ENCODE measurements at places on chromosomes 3 and 15.
A peak's percentile ranks its signal among the peaks of the same experiment; 100 is the strongest.

GRCh38 chr15:60223176-60223575, 174.6 kb downstream of the ANXA2 start:
- DNase-seq: no peak

DNA sequence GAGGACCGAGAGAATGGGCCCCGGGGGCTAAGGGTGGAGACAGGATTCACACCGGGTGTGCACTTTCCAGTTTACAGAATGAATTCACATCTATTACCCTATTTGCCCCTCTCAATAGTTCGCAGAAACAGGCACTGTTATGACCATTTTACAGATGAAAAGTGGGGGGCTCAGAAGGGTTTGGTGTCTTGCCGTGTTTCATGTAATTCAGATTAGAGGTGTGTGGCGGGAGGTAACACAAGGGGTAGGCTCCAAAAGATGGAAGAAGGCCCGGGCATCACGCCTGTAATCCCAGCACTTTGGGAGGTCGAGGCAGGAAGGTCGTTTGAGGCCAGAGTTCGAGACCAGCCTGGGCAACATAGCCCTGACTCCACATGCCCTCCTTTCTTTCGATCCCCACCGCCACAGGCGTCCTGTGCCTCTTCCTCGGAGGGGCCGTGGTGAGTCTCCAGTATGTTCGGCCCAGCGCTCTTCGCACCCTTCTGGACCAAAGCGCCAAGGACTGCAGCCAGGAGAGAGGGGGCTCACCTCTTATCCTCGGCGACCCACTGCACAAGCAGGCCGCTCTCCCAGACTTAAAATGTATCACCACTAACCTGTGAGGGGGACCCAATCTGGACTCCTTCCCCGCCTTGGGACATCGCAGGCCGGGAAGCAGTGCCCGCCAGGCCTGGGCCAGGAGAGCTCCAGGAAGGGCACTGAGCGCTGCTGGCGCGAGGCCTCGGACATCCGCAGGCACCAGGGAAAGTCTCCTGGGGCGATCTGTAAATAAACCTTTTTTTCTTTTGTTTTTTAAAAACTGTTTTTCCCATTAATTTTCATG, 3.4 kb downstream of the DUOXA2 start:
- DNase-seq: no peak

GRCh38 chr15:59443341-59444072, 5.5 kb downstream of the FAM81A start:
- no peak for DNase-seq

- no peak for DNase-seq
Observed at GRCh38 chr3:182802413-182803390, 9.4 kb downstream of the ATP11B start.

- no peak for DNase-seq
Observed at GRCh38 chr3:161630794-161631193, 134.2 kb downstream of the OTOL1 start.

GRCh38 chr3:77414881-77415280, 375.0 kb downstream of the ROBO2 start:
- no peak for DNase-seq

DNA sequence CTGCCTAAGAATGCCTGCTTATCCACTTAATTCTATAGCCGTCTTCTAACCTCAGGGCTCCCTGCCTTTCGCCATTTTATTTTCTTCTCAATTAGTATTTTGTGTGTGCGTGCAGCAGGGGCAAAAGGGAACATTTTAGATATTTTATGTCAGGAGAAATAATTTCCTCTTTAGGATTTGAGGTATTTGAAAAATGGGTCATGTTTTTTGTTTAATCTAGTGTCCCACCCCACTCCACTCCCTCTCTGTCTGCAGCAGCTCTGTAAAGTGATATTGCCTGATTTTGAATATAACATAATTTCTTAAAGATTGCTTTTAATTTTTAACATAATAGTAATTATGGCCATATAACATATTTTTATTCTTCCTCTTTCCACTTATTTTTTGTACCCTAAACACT, 593.2 kb upstream of the DPPA4 start:
- DNase-seq: no peak

GRCh38 chr15:56042982-56043980, 49.9 kb upstream of the NEDD4 start:
- DNase-seq: peak; percentile 76

GRCh38 chr3:13022348-13023234, 50.6 kb downstream of the IQSEC1 start:
- DNase-seq: no peak

DNA sequence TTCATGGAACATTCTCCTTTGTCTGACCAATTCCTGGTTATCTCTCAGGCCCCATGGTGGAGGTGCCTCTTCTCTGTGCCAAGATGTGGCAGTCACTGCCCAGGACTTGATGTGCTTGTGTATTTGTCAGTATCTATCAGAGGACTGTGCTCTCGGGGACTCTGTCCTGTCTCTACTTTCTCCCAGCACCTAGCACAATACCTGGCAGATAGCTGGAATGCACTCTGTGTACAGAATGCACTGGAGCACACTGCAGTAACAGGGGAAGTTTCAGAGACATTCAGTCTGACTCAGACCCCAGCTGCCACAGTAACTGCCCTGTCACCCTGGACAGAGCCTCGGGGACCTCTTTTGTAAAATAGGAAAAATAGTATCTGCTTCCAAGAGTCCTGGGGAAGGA, 34.6 kb upstream of the SV2B start:
- DNase-seq: no peak

- DNase-seq: no peak
Observed at GRCh38 chr3:171838218-171838720, 4.9 kb upstream of the TMEM212 start.

DNA sequence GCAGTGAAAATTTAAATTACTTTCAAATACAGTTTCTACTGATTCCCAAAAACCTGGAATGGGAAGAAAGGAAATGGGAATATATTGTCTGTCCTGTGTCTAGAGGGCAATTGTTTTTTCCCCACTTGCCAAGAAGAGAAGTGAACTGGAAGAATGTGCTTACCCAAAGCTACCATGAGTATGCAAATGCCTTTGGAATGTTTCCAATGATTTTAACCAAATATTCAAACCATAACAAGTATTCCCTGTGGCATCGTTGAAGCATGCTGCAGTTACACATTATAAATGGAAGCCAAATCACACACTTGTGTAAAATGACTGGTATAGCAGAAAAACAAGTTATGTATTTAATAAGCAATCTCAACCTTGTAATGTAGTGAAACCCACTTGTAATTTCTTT, 368.2 kb downstream of the GBE1 start:
- DNase-seq: no peak

GRCh38 chr3:170467007-170467406, 48.3 kb downstream of the CLDN11 start:
- DNase-seq: no peak

- no peak for DNase-seq
Observed at GRCh38 chr3:186340204-186340603, 21.8 kb downstream of the DGKG start.

GRCh38 chr3:107986505-107986904, 104.3 kb downstream of the CD47 start:
- no peak for DNase-seq

DNA sequence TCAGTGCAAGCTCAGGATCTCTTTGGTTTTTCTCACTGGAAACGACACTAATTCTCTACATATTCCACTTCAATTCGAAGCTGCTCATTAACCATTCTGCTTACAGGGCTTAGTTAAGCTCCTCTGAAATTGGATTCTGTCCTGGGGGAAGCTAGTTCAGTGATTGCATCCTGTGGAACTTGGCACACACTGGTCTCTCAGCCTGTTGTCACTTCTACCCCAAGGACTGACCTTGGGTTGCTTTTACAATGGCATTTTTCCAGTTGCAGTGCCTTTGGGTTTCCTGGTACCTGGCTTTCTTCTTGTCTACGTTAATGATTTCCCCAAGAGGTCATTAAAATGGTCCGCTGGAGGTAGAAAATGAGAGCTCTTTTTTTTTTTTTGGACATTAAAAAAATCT, 33.3 kb upstream of the GABRB3 start:
- no peak for DNase-seq

GRCh38 chr3:102514241-102514640, 79.4 kb downstream of the ZPLD1 start:
- no peak for DNase-seq

- DNase-seq: no peak
Observed at GRCh38 chr3:128549283-128550112, 56.5 kb upstream of the GATA2 start.

DNA sequence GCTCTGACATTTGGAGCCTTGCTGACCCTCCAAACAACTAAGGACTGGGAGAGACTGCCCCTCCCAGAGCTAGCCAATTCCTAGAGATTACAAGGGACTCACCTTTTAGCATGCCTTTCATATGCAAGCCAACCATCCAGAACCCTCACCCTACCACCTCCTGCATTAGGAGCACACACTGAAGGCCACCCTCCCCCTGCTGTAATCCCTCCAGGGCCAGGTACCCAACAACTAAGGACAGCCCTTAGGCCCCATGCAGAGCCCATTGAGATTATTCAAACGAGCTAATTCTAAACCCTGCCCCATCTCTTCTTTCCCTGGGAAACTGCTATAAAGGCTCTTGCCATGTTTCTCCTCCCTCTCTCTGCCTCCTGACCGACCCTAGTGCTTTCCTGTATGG, 352.6 kb downstream of the ERC2 start:
- DNase-seq: no peak

DNA sequence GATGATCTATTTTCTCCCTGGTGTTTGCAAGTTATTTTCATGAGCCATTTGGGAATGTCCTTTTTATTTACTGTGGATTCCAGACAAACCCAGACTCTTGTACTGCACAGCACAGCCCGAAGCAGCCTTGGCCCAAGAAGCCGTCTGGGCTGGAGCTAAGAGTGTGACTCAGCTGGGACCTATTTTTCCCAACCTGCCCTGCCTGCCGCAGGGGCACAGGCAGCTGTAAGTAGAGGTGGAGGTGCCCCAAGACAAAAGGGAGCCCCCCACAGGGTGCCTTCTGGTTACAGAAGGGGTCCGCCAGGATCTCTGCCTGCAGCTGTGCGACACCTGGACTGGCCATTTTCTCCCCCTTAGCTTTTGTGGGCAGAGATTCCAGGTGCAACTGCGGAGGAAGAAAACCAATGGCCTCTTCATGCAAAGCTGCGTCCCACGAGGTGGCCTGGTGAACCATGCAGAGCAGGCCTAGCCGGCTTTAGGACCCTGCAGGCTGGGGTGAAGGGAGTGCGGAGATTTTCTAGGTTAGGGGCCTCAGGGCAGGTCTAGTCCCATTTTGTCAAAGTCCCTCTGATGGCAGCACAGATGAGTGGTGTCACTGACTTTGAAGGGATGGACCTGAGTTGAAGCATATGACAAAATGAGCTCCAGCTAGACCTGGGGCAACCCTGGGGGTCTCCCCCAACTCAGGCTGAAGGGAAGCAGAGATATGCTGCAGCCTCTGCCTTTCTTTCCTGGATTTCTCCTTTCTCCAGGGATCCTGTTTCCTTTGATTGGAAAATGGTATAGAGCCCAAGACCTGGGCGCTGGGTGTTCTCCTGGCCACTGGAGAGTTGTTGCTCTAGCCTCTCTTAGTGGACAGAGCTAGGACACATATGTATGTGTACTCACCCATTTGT, 131.2 kb downstream of the KLF13 start:
- no peak for DNase-seq

DNA sequence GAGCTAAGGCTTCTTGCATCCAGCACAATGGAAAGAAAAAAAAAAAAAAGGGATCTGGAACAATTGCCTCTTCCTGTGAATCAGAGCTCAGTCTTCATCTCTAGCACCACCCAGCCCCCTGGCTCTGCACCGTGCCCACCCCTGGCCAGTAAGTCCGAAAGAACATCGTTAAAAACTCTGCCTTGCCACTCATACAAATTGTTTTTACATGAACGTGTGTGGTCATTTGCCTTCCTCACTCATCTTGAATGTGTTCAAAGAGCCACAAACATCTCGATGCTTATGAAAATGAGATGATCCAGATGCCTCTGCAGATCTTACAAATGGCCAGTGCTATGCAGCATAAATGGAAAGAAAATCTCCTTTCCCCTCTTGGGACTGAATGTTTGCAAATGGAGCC, 400.0 kb upstream of the PPP2R3A start:
- DNase-seq: no peak

GRCh38 chr15:90617171-90617570, 87.4 kb downstream of the CRTC3 start:
- no peak for DNase-seq

- no peak for DNase-seq
Observed at GRCh38 chr3:38348903-38349302, 2.3 kb downstream of the XYLB start.

GRCh38 chr3:87128006-87128405, 99.1 kb upstream of the CHMP2B start:
- DNase-seq: no peak

- DNase-seq: no peak
Observed at GRCh38 chr3:13044496-13045240, 28.6 kb downstream of the IQSEC1 start.

- no peak for DNase-seq
Observed at GRCh38 chr3:14423963-14424362, 21.6 kb downstream of the SLC6A6 start.

DNA sequence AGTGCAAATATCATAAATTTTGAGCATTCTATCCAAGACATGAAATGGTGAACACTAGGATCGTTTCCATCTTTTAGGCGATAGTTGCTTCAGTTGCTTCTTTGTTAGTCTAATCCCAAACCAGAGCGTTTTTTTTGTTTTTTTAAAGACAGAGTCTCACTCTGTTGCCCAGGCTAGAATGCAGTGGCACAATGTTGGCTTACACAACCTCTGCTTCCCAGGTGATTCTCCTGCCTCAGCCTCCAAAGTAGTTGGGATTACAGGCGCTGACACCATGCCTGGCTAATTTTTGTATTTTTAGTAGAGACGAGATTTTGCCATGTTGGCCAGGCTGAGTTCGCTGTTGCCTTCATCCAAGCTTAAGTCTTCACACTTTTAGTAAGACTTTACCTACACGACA, 265.3 kb downstream of the SHQ1 start:
- no peak for DNase-seq

GRCh38 chr15:74340150-74340549, 27.3 kb downstream of the CYP11A1 start:
- no peak for DNase-seq

GRCh38 chr3:171876680-171877147, 33.6 kb downstream of the TMEM212 start:
- no peak for DNase-seq

- DNase-seq: no peak
Observed at GRCh38 chr3:142907996-142908395, 19.1 kb upstream of the PCOLCE2 start.

GRCh38 chr15:99228120-99228770, 21.1 kb downstream of the TTC23 start:
- no peak for DNase-seq

DNA sequence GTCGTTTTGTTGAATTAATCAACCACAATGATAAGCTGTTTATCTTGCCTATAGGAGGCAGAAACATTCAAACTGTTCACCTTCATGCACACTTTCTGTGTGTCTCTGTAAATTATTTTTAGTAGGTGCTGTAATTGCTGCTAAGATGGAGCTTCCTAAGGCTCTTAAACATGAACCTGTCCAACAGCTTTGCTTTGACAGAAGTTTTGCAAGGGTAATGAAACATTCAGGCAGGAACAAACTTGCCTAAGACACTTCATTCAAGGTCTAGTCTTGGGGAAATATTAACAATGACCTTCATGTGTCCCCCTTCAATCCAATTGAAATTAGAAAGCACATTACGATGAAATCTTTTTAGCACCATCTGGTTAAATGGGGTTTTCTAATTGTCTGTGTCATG, 156.1 kb downstream of the DIPK2A start:
- DNase-seq: no peak

- DNase-seq: no peak
Observed at GRCh38 chr3:141858312-141858711, 18.1 kb upstream of the ATP1B3 start.

GRCh38 chr15:45265506-45265905, 13.5 kb downstream of the SLC28A2 start:
- no peak for DNase-seq
